Panc1 (cell line): ENCODE measurements at places on chromosomes 16 and 17. TPM values are rescaled to one million over a fixed set of nuclear protein-coding genes. Genes with fewer than 3 reads are reported as not detected.

GRCh38 chr16:76199681-76200220, 77.5 kb upstream of the CNTNAP4 start:
- no peak for DNase-seq

DNA sequence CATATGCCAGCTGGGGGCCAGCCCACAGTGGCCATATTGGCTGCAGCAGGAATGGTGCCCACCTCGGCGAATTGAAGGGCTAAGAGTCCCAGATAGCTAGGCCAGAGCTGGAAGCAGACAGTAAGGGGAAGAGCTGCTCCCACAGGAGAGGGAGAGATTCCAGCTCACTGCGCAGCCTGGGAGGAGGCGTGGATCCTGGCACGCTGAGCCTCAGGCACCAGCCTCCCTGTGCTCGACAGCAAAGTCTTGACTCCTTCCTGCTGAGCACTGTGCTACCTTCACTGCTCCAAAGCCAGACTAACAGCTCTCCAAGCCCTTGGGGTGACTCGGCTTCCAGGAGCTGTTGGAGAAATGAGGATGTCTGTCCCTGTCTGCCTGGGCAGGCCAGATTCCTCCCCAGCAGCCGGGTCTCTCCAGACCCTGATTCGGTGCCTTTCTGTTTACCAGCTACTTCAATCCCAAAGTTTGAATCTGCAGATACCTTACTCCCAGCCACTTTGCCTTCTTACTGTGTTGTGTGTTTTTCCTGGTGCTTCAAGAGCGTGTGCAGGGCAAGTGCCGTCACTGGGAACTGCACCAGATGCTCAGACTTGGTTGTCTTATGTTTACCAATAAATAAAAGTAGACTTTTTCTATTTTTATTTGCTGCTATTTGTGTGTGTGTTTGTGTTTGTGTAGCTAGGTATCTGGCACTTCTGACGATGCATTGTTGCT, 9.1 kb downstream of the CBX2 start:
- DNase-seq: no peak

DNA sequence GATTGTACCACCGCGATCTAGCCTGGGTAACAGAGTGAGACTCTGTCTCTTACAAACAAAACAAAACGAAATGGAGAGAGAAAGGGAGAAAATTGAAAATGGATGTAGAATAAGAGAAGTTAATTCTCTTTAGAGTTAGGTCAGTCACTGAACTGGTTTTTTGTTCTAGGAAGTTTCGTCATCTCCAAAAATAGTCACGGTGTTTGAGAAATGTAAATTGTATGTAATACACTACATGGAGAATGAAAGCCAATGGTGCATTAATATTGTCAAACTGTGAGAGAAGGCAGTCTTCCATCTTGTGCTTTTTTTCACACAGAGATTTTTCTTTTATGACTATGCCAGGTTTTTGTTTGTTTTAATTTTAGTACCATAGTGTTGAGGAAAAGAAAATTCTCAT, 145.9 kb downstream of the BCAS3 start:
- no peak for DNase-seq

Gene GJD3
- 0.33 TPM for total RNA-seq

DNA sequence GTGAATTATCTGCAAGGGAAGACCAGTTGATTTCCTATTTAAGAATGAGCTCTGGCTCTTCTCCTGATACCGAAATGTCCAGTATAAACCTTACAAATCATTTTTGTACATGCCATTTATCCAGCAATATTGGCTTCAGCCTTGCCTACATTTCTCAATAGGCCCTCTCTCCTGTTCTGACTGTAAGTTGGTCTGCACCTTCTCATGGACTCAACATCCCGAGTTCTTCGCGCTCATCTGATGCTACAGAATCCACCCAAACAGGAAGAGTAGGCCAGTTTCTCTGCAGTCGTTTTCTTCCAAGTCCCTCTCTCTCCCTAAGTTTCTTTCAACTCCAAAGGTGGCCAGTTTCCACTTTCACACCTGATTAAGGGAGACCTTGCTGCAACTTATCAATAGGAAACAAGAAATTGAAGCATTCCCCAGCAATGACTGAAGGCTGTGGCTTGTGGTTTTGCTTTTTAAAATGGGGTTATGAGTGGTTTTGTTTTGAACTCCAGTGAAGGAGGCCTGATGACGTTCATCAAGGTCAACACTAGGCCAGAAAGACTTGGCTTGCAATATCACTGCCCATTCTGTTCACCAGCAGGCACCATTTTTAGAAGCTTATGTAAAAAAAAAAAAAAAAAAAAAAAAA, 383.0 kb downstream of the MAF start:
- DNase-seq: no peak

Gene GLTPD2
- not detected for total RNA-seq

Gene SSTR5
- total RNA-seq: 2.8 TPM

Gene SLC5A10
- total RNA-seq: not detected

GRCh38 chr16:22364241-22364640, 10.2 kb downstream of the CDR2 start:
- no peak for DNase-seq

Gene SOST
- not detected for total RNA-seq

- peak; percentile 36 for DNase-seq
Measured at GRCh38 chr16:81647527-81647926, 131.6 kb upstream of the PLCG2 start.

GRCh38 chr16:60123392-60124023, 1389.4 kb upstream of the GOT2 start:
- DNase-seq: no peak

DNA sequence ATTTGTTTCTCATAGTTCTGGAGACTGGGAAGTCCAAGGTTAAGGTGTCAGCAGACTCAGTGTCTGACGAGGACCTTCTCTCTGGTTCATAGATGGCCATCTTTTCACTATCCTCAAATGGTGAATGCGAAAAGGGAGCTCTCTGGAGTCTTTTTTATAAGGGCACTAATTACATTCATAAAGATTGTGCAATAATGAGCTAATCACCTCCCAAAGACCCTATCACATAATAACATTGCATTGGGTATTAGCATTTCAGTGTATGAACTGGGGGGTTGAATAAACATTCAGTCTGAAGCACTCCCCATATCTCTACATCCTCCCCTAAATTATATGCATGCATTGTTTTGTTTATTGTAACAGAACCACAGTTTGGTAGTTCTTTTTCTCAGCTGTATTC, 1086.5 kb downstream of the CDH11 start:
- no peak for DNase-seq

GRCh38 chr17:30405161-30405560, 26.4 kb downstream of the CPD start:
- DNase-seq: no peak

DNA sequence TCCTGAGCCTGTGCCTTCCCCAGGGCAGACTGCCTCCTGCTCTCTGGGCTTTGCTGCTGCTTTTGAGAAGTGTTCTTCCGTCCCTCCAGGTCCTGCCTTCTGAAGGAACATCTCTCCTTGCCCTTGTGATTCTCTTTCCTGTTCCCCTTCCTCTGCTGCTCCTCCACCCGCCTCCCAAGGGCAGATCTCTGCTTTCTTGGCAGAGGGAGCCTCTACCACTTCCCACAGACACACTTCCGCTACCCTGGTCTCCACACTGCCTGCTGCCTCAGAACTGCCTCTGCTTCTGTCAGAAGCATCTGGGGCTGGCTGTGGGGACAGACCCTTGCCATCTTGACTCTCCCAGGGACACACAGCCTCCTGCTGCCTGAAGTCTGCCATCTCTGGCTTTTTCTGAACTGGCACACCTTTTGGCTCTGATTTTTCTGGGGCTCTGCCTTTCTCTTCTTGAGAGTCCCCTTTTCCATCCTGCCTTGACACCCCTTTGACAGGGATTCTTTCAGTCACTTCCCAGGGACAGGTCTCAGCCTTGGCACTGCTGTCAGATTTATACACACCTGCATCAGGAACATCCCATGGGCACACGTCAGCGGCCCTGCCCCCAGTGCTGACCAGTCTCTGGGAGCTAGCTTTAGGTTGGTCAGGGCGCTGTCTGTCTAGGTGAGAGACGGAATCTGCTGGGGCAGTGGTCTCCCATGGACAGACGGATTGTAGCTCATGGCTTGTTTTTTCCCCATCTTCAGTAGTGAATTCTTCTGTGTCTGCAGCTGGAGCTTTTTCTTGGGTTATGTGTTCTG, 16.6 kb downstream of the GPR179 start:
- no peak for DNase-seq

DNA sequence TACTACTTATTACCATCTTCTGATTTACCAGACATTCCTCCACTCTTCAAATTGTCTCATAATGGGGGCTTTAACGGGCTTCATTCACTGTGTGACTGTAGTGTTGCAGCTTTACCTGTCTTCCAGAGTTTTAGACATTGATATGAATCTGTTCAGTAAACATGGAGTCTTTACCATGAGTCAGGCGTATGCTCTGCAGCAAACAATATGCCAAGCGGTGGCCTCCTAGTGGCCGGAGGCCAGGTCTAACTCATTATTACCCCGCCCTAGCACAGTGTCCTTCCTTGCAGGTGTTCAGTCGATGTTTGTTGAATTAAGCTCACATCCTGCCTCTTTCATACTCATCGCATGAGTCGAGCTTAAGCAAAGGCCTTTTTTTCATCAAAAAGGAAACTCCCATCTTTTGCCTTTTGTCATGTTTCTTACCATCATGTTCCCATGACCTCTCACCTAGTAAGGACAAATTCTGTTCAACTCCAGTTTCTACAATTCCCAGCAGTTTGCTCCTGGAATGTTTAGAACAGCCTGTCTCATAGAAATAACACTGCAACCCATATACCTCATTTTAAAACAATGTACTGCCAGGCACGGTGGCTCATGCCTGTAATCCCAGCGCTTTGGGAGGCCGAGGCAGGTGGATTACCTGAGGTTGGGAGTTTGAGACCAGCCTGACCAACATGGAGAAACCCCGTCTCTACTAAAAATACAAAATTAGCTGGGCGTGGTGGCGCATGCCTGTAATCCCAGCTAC, 39.4 kb downstream of the TUBD1 start:
- DNase-seq: peak; percentile 97

Gene CES4A
- total RNA-seq: 6.1 TPM

GRCh38 chr17:69457603-69458002, 43.1 kb downstream of the MAP2K6 start:
- DNase-seq: no peak
